Right hindlimb (tissue), 1 donor: ENCODE measurements at places on chromosomes 6 and 20.
A peak's percentile ranks its signal among the peaks of the same experiment; 100 is the strongest.

- no peak for DNase-seq
Observed at GRCh38 chr6:70709826-70710225, 42.1 kb downstream of the SMAP1 start.

- no peak for DNase-seq
Observed at GRCh38 chr6:112773187-112773586, 426.1 kb downstream of the RFPL4B start.

- DNase-seq: no peak
Observed at GRCh38 chr6:105824732-105825131, 261.4 kb upstream of the PRDM1 start.

DNA sequence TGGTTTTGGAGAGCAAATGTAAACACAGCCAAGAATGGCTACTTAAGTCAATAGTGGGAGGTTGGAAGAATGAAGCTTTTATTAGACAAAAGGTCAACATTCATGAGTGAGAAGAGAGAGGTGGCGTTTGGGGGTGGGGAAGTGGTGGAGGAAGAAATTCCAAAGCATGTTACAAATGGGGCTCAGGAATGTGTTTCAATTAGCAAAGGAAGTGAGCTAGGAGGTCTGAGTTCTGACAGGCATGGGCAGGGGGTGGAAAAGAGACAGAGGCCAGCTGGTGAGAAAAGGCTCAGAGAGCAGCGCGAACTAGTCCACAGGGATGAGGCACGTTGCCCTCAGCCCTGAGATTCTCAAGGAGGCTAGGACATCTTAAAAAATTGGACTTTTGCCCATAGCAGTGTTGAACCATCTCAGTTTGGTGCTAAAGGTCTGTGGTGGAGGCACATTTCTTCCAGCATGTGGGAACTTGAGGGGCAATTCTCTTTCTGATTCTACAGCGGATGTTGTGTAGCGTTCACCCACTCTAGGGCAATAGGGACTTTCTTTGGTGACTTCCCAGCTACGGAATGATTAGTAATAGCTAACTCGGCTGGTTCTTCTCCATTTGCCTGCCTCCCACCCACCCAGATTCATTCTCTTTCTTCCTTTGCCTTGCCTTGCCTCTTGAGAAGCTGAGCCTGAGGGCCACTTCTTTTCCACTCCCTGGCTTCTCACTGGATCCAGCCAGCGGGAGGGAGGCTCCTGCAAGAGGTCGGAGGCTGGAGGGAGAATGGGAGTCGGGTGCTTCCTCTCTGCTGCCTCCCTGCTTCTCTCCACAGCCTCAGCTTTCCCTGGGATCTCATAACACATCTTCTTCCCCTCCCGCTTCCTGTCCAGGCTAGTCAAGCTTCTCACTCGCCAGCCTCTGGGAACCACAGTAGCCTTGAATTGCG is 45.1 kb upstream of the NEDD9 start:
- no peak for DNase-seq

GRCh38 chr20:23515250-23515939 is 24.5 kb downstream of the CST8 start:
- DNase-seq: no peak

- DNase-seq: no peak
Observed at GRCh38 chr6:21137700-21138335, 455.7 kb upstream of the SOX4 start.

DNA sequence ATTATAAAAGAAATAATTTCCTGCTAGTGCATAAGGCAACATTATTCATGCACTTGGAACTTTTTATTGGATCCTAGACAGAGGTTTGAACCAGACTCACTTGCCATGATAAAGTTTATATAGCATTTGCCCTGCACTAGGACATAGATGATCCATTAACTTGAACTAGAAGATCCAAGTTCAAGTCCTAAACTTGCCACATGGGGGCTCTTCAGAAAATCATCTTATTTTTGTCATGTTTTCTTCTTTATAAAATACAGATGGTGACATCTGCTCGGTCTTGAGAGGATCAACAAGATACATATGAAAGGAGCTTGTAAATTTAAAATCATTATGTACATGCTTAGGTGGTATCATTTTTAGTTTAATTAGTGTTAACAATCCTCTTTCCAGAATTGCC is 94.5 kb downstream of the SIM1 start:
- DNase-seq: no peak

GRCh38 chr6:121076119-121076518 is 258.2 kb downstream of the TBC1D32 start:
- no peak for DNase-seq

DNA sequence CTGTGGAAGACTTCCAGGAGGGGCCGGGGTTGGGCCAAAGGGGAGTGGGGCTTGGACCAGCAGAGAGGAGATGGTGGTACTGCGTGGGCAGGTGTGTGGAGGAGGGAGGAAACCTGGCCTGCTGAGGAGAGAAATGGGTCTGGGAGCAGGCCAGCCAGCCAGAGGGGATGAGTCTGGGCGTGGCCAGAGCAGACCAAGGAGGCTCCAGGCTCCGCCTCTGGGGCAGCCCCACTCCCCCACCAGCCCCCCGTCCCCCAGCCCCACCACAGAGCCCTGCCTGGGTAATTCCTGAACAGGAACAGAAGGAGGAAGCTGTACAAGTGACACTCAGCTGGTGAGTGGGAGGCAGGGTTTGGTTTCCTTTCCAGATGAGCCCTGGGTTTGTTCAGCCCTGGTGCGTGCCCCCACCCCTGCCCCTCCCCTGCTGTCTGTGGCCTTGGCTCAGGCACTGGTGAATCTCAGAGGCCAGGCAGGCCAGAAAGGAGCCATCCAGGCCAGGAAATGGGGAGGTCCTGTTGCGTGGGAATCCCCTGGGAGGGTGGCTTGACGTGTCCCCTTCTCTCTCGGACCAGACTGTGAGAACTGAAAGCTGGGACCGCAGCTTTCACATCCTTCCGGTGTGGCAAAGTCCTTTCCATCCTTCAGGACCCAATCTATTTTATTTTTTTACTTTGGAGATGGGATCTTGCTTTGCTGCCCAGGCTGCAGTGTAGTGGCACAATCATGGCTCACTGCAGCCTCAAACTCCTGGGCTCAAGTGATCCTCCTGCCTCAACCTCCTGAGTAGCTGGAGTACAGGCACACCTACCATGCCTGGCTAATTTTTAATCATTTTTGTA is 9.4 kb upstream of the SRC start:
- DNase-seq: peak; percentile 65

DNA sequence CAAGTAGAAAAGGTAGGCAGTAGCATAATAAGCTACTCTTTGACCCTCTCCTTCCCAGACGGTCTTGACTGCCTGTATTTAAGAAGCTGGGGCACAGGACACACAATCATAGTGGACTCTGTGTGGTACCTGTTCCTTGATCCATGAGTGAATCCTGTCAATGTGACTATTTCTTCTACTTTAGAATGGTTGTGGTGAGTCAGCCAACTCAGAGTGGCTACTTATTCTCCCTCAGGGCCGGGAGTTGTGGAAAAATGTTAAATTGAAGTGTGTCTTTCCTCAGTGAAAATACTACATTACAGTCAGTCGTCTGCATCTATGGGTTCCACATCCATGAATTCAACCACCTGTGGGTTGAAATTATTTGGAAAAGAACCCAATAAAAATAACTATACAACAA is 30.8 kb upstream of the PREP start:
- no peak for DNase-seq

DNA sequence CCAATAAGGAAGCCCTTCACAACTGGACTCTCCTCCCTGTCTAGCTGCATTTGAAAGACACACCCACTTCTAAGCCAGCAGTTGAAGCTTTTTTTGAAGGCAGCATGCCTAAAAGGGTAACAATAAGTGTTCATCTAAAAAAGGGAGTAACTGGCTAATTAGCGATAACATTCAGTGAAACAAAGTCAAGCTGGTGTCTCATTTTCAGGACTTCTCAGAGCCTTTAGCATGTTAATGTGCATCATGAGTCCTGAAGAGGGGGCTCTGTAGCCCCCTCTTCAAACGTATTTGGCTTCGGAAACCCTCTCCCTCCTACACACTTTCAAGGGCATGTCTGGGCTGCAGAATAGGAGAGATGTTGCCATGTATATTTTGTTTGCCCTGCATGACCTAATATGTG is 28.1 kb downstream of the SLC22A23 start:
- DNase-seq: no peak

DNA sequence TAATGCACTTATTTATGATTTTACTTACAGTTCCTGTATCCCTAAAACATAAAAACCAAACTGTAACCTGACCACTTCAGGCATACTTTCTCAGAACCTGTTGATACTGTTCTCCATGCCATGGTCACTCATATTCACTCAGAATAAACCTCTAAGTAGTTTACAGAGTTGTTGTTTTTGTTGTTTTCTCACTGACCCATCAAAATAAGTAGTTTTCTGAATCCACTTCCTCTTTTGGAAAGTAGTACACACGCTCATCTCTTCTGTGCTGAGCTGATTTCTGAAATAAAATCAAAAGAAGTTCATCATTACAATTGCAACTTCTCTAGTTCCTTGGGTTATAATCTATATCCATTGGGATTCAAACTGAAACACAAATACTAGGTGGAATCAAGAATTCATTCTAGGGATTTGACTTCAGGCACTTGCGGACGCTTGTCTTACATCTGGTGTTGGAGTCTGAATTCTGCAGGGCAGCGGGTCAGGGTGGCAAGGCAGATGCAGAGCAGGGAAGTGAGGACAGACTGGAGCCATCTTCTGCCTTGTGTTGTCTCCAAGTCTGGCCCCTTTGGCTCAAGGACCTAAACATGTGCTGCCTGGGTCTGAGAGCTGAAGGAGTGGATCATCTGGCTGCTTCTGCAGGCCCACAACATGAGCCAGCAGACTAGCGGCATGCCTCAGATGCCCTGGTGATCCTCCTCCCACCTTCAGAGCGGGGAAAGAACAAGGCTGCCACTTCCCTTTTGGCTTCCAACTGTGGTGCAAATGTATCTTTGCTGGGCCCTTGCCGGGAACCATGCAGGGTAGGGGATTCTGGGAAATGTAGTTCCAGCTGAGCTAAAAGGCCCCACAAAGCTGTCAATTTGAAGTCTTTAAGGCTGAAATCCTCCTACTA is 167.9 kb upstream of the MYLIP start:
- no peak for DNase-seq

DNA sequence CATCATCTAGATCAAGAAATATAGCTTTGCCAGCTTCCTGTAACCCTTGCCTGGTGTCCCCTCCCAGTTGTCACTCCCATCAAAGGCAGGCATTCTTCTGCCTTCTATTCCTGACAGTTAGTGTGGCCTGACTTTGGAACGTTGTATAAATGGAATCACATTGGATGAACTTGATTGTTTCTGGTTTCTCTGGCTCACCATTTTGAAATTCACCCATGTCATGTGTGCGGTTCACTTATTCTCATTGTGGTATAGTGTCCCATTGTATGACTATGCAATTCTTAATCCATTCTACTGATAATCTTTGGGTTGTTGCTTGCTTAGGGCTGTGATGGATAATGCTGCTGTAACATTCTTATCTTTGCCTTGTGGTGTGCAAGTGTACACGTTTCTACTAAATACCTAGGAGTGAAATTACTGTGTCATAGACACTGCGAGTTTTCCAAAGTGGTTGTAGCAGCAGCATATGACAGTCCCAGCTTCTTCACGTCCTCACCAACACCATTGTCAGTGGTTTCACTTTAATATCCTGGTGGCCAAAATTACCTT is 73.2 kb downstream of the VEGFA start:
- DNase-seq: no peak
